ENCODE measurements at places on chromosomes 2 and 18.

- no peak for DNase-seq
Observed at GRCh38 chr2:165927353-165927752, 26.2 kb downstream of the TTC21B start.

DNA sequence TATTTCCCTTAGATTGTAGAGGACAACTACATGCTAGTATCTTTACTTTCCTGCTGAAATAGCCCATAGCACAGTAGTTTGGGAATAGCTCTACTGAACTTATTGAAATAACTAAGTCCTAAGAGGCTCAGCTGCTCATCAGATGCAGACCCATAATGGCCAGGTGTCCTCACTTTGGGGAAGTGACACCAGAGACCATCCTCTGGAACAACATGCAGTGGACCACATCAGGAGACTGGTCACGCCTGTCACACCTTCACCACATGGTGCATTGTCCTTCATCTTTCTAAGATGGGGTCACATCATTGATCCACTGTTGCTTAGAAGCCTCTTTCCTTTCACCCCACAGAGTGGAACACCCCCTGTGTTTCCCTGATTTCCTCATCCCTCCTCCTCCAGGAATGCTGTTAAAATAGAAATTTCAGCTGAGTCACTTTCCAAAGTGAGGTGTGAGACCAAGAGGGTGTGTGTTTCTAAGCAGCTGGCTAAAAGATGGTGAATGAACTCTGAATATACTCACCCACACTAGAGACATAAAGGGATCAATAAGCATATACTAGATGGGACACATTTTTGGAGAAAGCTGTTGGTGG is 215.2 kb upstream of the LRRTM1 start:
- no peak for DNase-seq

GRCh38 chr2:132640116-132640515 is 29.9 kb downstream of the LYPD1 start:
- DNase-seq: no peak

DNA sequence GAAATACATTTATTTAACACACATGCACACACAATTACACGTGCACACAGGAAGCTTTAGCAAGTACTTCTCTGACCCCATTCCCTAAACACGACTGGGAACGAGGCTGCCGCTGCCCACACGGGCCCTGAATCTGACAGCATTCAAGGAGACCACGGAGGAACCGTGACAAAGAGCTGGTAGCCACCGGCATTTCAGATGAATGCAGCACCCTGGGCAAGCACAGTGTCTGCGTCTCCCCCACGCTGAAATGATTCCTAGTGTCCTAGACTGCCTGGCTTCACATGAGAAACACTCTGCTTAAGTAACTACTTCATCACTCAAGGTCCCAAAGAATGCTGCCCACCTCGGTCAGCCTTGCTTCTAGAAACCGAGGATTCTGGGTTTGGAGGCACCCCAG is 95.0 kb downstream of the HDAC4 start:
- DNase-seq: no peak

- no peak for DNase-seq
Observed at GRCh38 chr2:145220496-145220895, 700.6 kb upstream of the ZEB2 start.

GRCh38 chr2:159111346-159111927 is 143.0 kb downstream of the TANC1 start:
- DNase-seq: no peak

GRCh38 chr18:49061239-49061990 is 110.7 kb upstream of the SMAD7 start:
- DNase-seq: no peak

- no peak for DNase-seq
Observed at GRCh38 chr2:29753671-29754444, 167.5 kb downstream of the ALK start.

GRCh38 chr2:238053191-238053776 is 7.5 kb upstream of the SCLY start:
- no peak for DNase-seq

- DNase-seq: no peak
Observed at GRCh38 chr2:239290618-239291474, 110.0 kb downstream of the HDAC4 start.

- DNase-seq: no peak
Observed at GRCh38 chr2:223049356-223049755, 2.6 kb upstream of the KCNE4 start.

- DNase-seq: no peak
Observed at GRCh38 chr2:222802514-222803196, 58.2 kb upstream of the ACSL3 start.

GRCh38 chr18:58344080-58344670 is 284.7 kb downstream of the ALPK2 start:
- DNase-seq: no peak

- DNase-seq: no peak
Observed at GRCh38 chr2:233532971-233533370, 33.6 kb downstream of the USP40 start.

DNA sequence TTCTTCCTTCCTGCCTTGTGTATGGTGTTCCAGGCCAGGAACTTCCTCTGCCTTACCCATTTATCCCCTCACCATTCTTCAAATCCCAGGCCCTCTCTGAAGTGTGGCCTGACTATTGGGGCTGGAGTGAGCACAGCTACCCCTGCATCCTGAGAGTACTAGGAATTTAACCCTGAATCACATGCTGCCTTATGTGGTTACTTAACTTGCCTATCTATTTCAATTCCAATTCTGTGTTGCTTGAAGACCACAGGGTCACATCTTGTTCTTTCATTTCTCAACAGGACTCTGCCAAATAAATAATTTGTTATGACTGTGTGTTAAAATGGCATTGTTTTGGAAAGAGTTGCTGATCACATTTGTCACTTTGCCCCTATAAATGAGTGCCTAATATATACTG is 108.6 kb downstream of the CERS6 start:
- DNase-seq: no peak

GRCh38 chr2:1743396-1744150 is 742 bp downstream of the PXDN start:
- DNase-seq: peak; percentile 26

DNA sequence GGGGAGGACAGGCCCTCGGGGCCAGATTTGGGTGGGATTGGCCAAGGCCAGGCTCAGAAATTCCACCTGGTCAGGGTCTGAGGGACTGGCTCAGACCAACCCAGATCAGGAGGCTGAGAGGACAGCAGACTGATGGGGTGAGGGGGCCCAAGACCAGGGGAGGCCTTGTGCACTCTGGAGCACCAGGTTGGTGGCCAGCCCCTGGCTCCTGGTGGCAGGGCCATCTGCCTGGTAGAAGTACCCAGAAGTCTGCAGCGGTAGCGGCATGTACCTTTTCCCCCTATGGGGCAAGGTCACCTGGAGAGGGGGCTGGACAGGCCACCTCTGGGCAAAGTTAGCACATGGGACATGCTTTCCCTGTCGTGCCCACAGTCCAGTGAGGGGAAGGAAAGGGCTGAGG is 21.2 kb upstream of the ODC1 start:
- DNase-seq: no peak

- DNase-seq: no peak
Observed at GRCh38 chr2:55097461-55098410, 47.5 kb upstream of the RTN4 start.

DNA sequence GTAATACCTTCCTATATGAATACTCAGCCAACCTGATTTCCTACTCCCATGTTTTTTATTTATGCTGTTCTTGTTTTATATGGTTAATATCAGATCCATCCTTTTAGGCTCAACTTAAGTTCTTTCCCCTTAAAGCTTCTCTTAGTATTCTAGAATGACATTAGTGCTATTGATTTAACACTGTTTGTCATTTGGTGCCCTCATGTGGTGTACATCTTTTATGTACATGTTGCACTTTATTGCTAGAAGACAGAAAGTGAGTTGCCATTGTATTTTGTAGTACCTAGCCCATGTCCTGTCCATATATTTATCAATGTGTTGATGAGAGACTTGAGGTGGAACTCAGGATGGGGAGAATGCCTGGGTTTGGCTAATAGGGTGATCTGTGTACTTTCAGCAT is 2.5 kb downstream of the HTRA2 start:
- peak; percentile 60 for DNase-seq

- DNase-seq: no peak
Observed at GRCh38 chr18:57668021-57668420, 46.4 kb upstream of the NARS1 start.

DNA sequence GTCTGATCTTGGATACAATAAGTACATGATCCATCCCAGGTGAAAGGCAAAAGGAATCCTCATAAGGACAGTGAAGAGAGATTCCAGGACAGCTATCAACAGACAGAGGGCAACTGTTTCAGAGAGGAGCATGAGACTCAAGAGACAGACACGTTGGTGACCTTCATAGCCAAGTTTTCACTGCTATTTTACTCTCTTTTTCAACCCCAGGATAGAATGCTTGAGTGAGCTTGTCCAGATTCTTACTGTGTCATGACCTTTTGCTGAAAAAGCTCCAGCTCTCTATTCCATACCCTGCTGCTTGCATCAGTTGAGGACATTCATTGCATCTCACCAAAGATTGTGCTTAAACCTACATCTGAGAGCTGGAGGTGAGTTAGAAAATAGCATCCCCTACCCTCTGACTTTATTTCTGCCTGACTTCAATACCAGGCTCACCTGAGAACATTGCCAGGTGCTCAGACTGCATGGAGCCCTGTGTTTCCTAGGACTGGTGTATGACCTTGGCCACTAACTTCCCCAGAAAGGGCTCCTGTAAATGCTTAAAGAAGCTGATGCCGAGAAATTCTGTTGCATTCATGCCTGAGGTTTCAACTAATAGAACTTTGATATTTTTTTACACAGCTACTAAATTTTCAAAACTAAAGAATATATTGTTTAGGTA is 70.4 kb upstream of the TMEM17 start:
- no peak for DNase-seq

- no peak for DNase-seq
Observed at GRCh38 chr2:237473878-237474441, 13.1 kb upstream of the MLPH start.

- DNase-seq: no peak
Observed at GRCh38 chr2:191526953-191527556, 150.9 kb upstream of the NABP1 start.

GRCh38 chr2:101873543-101873942 is 118.2 kb upstream of the IL1R2 start:
- DNase-seq: peak; percentile 22

GRCh38 chr2:159557437-159558034 is 58.8 kb downstream of the BAZ2B start:
- no peak for DNase-seq

DNA sequence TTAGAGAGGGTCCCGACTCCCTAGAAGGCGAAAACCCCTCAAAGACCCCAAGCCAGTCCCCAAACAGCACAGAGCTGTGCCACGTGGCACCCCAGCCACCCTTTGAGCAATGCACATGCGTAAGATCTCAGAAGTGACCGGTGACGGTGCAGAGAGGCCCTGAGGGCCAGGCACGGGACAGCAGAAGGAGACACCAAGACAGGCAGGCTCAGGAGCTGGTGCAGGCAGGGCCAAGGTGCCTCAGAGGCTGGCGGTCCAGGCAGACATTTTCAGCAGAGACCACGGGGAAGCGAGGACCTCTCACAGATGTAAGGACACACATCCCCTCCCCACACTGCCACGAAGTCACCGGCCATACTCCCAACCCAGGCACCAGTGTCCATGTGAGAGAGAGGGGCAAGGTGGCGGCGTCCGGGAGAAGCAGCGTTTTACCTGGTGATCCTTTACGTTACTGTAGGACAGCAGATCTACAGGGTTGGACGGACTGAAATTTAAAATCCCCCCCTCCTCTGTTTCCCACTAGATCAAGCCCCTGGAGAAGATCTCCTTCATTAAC is 2.0 kb upstream of the RAB17 start:
- no peak for DNase-seq
